GM13977 (cell line): ENCODE measurements at places on chromosomes 16 and 17.

DNA sequence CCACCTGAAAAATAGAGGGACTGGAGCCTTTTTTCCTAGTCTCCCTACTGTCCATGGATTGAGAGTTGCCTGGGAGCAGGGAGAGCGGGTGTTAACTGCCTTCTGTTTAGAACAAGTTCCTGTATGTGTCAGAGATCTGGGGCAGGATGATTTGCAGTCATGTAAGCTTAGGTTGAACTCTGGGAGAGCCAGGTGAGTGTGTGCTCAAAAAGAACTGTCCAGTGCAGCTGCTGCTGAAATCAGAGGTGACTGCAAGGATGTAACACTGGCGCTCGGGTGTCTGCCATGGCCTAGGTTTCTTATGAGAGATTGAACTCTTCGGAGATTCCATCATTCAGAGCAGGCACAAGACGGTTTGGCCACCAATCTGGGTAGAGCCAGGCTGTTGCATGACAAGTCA, 432.5 kb downstream of the CDH13 start:
- no peak for DNase-seq

DNA sequence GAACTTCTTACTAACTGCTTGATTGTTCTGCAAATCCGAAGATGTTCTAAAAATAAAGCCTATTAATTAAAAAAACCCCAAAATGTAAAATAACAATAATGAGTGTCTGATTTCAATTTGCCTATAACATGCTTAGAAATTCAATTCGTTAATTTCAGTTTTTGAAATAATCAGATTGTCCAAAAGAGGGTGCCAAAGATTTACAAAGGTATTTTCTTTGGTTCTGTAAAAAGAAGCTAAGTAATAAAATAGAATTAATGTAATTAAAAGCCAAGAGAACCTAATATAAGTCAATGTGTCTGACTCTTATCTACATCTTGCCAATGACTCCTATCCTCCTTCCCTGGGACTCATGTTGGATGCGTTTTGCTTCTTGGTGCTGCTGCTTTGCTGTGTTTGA, 75.0 kb upstream of the CPHXL start:
- no peak for DNase-seq

DNA sequence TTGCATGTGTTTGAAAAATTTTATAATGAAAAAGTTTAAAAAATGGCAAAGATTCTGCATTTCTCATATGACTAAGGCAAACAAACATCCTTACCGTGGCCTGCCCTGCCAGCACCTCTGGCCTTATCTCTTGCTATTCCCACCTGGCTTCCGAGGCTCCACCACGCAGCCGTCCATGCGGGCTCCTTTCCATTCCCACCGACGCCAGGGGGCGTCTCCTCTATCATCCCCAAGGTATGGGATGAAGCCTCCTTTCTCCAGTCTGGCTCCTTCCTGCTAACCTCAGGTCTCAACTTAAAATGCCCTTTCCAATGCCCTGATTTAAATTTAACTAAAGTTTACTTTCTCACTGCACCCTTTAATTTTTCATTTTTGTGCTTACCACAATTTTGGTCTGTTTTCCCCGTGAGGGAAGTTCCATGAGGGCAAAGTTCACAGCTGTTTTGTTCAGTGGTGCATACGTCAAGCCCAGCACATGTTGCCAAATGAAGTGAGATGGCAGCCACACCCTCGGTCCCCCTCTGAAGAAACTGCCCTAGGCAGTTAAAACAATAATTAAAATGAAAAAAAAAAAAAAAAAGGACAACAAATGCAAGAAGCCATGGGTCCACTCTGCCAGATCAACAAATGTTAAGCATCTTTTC, 13.3 kb upstream of the SDK2 start:
- no peak for DNase-seq

GRCh38 chr17:71107136-71107535, 937.8 kb downstream of the KCNJ2 start:
- DNase-seq, result no peak

DNA sequence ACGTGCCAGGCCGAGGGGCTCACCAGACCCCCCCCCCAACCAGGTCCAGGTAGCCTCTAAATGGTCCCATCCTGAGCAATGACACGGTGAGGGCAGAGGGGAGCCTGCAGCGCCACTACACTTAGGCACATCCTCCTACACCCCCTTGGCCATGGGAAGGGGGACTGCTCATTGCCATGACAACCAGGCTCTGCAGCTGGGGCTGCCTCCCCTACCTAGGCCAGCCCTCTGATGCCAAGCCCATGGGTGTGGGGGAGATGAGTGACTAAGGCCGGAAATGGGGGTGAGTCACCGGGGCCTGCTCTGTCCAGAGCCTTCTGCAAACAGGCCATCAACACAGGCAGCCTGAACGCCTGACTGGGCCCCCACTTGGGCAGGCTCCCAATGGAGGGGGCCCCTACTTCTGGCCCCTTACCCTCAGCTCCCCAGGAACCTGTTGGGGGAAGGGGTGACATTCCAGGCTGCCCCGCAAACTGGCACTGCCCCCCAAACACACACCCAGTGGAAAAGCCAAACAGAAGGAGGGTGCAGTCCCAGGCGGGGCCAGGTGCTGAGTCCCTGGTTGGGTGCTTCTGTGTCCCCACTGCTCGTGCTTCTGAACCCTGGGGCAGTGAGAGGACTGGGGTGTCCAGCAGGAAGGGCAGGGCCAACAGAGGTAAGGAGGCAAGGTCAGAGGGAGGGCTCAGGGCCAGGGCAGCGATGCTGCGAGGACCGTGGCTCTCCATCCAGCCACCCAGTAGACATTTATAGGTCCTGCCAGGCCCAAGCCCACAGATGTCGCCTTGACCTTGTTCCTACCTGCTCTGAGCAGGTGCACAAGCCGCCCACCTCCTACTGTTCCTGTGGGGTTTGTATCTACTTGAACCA, 8.2 kb downstream of the PLCD3 start:
- DNase-seq, result no peak
